ENCODE measurements at places on chromosomes 7 and 10.

GRCh38 chr7:66696774-66697191 lies 43.8 kb upstream of the RABGEF1 start:
- no peak for DNase-seq

DNA sequence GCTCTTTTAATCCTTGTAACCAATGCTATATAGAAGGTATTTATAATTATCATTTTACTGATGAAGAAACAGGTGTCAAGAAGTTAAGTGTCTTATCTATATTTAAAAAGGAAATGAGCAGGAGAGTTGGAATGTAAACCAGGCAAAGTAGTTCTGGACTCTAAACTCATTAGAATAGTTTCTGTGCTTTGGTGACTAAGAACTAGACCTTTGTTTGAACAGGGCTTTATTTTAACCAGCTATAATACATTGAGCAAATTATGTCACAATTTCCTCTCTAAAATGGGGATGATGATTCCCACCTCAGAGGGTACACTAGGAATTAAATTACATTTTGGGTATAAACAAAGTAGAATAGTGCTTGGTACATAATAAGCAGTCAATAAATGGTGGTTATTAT lies 236.0 kb downstream of the MAGI2 start:
- no peak for DNase-seq

- no peak for DNase-seq
Observed at GRCh38 chr7:46750321-46750865, 829.3 kb upstream of the IGFBP3 start.

DNA sequence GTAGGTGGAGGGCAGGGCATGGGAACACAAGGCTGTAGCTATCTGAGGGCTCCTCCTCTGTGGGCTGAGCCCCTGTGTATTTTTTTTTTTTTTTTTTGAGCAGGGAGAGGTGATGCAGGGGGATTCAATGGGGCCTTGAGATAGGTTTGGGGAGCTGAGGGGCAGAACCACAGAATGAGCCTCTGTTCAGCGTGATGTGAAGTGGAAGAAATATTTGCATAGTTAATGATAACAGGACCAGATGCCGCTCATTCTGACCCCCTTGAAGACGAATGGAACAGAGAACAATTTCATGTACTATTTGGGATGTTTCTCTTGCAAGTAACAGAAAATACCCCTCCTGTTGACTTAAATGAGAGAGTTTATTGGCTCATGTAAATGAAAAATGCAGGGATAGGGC lies 69.7 kb upstream of the EMX2 start:
- DNase-seq, result no peak

GRCh38 chr7:143992670-143993069 lies 7.5 kb upstream of the OR6B1 start:
- no peak for DNase-seq

- DNase-seq, result no peak
Observed at GRCh38 chr10:20466731-20467130, 430.4 kb downstream of the NEBL start.

Data from renal cortex interstitium (tissue), 15 donors.